IPS-NIHi11 (cell line): ENCODE measurements at places on chromosomes 4 and X.

DNA sequence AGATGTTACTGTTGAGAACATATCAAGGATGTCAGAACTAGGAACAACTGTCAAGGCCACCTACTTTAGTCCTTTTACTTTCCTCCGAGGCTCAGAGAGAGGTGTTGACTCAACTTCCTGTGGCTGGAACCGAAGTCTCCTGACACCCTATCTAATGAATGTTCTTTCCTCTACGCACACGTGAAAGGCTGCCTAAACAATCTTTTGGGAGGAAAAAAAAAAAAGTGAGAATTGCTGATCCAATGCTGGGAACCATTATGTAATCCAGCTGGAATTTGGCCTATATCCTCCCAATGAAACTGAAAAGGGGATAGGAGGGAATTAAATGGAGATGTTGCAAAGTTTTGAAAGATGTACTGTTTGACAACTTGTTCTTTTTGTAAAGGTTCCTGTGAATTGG is 8.3 kb upstream of the MAP7D3 start:
- DNase-seq: no peak

- DNase-seq: peak; percentile 23
These were observed 4.1 kb upstream of the CD99L2 start for GRCh38 chrX:150902434-150903109.

GRCh38 chr4:8898419-8898818 is 26.8 kb upstream of the HMX1 start:
- no peak for DNase-seq

DNA sequence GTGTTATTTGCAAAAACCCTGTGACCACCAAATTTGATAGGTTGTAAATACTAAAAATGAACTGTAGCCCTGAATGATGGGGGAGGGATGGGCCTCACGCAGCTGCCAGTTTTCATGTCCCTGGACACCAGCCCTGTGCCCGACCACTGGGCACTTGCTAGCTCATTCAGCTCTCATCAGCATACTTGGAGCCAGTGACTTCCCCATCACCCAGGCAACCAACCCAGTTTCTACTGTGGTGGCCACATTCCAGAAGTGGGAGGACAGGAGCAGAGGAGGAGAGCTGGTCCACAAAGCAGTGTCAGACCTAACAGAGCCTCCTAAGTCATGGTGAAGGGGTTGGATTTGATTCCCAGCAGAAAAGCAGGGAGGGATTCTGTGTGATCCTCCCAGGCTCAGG is 128.2 kb downstream of the CPEB2 start:
- peak; percentile 16 for DNase-seq

DNA sequence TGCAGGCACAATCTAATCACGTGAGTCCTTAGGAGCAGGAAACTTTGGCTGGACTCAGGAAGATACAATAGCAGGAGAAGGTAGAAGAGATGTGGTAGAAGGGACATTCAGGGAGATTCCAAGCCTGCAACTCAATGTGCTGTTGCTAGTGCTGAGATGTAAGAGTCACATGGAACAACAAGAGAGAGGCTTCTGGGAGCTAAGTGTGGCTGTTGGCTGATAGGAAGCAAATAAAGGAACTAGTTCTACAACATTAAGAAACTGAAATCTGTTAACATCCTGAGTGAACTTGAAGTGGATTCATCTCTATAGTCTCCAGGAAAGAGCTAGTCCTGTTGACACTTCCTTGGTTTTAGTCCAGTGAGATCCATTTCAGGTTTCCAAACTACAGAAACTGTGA is 1207.4 kb downstream of the ADGRL3 start:
- no peak for DNase-seq

GRCh38 chrX:19358521-19358920 is 14.8 kb downstream of the PDHA1 start:
- no peak for DNase-seq

DNA sequence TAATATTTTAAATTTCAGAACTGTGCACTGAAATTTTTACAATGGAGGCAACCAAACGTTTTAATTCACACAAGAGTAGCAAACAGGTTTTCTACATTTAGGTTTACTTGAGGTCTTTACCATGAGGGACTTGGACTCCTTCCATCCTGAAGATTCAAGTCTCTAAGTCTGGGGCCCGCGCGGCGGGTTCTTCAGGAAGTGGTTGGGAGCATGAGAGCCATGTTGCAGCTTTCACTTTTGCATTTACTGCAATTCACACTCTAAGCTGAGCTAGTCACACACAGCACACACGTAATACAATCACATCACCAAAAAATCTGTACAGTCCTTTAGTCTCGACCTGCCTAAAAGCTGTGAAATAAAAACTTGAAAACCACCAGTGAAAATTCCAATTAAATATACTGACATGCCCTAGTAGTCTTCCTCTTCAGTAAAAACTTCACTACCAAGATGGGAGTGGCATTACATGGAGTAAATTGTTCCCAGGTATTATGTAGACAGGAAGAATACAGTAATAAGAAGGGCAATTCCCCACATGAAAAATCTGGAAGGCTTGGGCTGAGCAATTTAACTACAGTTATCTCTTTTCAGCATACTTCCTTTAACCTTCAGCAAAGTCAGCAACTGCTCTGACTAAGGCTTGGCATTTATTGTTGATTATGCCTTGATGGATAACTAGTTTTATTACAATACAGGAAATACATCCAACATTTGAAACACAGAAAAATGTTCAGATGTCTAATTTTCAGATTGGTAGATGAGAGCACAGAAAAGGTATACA is 571.1 kb upstream of the DIPK2B start:
- DNase-seq: no peak

GRCh38 chrX:83260288-83260687 is 247.8 kb upstream of the POU3F4 start:
- DNase-seq: no peak

- no peak for DNase-seq
These were observed 112.9 kb upstream of the C1QTNF7 start for GRCh38 chr4:15314974-15315373.

DNA sequence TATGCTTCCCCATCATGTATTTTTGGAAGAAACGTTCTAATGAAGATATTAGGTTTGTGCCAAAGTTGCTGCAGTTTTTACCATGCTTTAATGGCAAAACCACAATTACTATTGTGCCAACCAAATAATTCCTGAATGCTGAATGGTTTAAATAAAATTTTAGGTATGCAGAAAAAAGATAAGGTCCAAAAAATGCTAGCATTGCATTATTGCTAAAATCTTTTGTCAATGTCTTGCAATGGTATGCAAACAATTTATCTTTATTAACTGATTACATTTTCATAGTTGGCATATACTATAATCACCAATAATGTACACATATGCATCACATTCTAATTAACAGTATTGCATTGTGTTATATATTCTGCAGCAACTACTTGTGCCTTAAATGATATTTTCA is 1657.4 kb upstream of the IGFBP7 start:
- no peak for DNase-seq

DNA sequence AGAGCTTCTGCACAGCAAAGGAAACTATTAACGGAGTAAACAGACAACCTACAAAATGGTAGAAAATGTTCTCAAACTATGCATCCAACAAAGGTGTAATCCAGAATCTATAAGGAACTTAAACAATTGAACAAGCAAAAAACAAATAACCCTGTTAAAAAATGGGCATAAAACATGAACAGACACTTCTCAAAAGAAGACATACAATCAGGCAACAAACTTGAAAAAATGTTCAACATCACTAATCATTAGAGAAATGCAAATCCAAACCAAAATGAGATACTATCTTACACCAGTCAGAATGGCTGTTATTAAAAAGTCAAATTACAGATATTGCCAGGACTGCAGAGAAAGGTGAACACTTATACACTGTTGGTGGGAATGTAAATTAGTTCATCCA is 309.6 kb upstream of the KLF3 start:
- DNase-seq: no peak

GRCh38 chrX:119984652-119985051 is 41.1 kb upstream of the NKAP start:
- DNase-seq: no peak

DNA sequence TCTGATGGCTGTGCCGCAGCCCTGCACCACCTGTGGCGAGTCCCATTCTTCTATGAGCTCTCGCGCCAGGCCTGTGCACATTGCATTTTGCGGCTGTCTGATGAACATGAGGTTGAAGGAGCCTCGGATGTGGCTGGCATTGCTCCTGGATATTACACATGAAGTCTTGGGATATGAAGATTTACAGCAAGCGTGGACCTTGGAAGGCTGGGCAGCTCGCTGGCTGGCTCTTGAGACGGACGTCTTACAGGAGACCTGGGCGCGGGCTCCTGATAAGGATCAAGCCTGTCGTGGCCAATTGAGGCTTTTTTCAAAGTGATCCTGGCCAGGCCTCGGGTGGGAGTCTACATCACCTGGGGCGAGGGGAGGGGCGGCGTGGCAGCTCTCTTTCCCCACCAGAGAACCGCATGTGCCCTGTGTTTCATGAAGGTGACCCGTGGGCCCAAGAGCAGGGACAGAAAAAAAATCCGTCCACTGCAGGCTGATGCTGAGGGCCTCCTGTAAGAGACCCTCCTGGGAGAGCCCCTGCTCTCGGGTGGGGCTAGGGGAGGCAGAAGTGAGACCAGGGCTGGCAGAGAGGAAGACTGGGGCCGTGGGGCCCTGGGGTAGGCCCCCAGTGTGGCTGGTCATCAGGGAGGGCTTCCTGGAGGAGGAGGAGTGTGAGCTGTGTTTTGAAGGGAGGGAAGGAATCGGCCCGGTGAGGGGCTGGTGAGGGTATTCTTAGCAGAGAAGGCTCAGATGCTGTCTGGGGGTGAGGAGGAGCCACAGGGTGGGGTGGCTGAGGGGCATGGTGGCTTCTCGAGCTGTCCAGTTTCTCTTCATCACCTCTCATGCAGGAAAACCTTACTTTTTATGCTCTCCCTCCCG is 23.6 kb downstream of the CPZ start:
- no peak for DNase-seq

GRCh38 chr4:17182888-17183287 is 284.4 kb upstream of the LDB2 start:
- no peak for DNase-seq

GRCh38 chr4:136690360-136690759 is 841.9 kb downstream of the PCDH18 start:
- no peak for DNase-seq

GRCh38 chrX:16924631-16925480 is 21.6 kb upstream of the REPS2 start:
- no peak for DNase-seq

DNA sequence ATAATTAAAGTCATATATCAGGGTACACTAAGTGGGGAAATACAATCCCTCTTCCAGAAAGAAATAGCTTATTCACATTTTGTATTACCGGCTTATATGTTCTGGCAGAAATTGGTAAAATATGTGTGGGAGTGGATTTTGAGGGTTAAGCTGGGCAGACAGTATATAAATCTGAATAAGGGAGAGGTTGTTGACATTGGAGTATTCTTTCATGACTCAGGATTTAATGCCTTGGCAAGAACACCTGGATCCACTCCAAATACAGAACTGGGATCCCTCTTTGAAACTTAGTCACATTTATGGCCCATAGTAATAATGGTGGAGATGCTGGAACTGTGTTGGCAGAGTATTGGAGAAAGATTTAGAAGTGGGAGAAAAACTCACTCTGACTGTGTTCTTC is 54.3 kb upstream of the TET2 start:
- no peak for DNase-seq

- DNase-seq: no peak
These were observed 34.5 kb upstream of the TRIM2 start for GRCh38 chr4:153169776-153170175.

GRCh38 chrX:80812176-80812575 is 2.5 kb upstream of the BRWD3 start:
- DNase-seq: peak; percentile 20

DNA sequence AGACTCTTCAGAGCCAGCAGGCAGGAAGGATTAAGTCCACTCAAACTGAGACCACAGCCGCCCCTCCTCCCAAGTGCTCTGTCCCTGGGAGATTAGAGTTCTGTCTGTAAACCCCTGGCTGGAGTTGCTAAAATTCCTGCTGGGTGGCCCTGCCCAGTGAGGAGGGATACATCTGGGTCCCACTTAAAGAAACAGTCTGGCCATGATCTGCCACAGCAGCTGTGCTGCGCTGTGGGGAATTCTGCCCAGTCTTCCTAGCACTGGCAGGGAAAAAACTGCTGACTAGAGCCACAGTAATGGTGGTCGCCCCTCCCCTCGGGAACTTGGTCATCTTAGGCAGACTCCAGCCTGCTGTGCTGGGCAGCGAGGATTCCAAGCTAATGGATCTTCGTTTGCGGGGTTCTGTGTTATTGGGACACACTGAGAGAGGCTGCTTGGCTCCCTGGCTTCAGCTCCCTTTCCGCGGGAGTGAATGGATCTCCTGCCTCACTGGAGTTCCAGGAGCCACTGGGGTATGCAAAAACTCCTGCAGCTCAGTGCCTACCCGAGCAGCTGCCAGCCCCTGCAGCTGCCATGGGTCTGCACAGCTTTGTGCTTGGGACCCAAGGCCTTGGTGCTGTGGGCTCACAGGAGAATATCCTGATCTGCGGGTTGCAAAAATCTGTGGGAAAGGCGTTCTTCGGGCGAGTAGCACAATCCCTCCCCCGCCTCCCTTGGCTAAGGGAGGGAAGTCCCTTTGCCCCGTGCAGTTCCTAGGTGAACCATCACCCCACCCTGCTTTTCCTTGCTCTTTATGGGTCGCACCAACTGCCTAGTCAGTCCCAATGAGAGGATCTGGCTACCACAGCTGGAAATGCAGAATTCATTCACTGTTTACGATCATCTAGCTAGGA is 15.7 kb downstream of the ZXDB start:
- DNase-seq: no peak

DNA sequence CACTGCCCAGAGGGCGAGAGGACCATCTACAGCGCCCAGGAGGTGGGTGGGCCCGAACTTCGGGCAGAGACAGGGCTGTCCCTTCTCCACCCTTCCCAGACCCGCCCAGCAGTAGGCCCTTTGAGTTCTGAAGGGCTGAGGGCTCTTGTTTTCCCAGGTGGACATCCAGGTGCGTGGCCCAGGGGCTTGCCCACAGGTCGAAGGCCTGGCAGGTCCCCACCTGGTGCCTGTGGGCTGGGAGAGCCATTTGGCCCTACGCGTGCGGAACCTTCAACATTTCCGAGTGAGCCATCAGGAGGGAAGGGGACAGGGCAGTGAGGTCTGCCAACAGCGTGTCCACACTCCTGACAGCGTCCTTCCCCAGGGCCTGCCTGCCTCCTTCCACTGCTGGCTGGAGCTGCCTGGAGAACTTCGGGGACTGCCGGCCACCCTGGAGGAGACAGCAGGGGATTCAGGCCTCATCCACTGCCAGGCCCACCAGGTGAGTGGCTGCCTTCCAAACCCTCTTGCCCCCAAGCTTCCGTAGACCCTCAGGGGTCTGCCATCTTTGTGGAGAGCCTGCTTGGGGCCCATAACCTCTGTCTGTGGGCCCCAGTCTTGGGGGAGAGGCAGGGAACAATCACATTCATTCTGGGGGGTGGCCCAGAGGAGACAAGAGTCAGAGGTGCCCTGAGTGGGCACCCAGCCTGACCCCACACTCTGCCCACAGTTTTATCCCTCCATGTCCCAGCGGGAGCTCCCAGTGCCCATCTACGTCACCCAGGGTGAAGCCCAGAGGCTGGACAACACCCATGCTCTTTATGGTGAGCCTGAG is 6.8 kb downstream of the PLXNB3 start:
- DNase-seq: peak; percentile 4

- DNase-seq: peak; percentile 37
These were observed 24.1 kb downstream of the ZCCHC12 start for GRCh38 chrX:118847676-118848075.
